ENCODE measurements at places on chromosomes 7 and 10. TPM values are rescaled to one million over a fixed set of nuclear protein-coding genes. Genes with fewer than 3 reads are reported as not detected.
A peak's percentile ranks its signal among the peaks of the same experiment; 100 is the strongest.

TAC1 gene
- total RNA-seq: 2.4 TPM

- peak; percentile 83 for DNase-seq
Observed at GRCh38 chr7:30920584-30921539, 9.2 kb downstream of the AQP1 start.

PPP1R3C gene
- 5.3 TPM for total RNA-seq

GRCh38 chr7:130286881-130287280 lies 6.1 kb upstream of the CPA4 start:
- DNase-seq: no peak

PCGF5 gene
- 43.4 TPM for total RNA-seq

GRCh38 chr7:93551063-93551895 lies 23.2 kb downstream of the CALCR start:
- no peak for DNase-seq

- DNase-seq: peak; percentile 70
Observed at GRCh38 chr10:131706952-131707351, 193.9 kb upstream of the PPP2R2D start.

PAX4 gene
- not detected for total RNA-seq

DNA sequence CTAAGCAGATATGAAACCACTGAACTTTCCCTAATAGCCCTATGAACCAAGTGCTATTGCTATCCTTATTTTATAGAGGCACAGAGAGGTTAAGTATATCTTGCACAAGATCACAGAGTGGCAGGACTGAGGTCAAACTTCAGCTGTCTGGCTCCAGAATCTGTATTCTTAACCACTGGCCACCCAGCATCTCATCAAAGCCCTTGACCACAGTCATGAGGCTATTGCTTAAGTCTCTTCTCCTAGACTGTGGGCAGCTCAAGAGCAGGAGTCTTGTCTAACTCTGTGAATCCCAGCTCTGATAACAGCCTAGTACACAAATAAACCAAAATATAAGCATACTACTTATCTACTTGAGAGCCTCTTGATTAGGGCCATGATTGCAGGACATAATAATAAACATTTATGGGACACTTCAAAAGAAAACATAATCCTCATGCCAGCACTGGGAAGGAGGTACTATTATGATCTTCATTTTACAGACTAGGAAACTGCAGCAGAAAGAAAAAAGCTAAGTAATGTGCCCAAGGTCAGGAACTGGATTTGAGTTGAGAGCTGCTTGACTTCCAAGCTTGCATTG lies 22.4 kb upstream of the SMC3 start:
- DNase-seq: no peak

DNA sequence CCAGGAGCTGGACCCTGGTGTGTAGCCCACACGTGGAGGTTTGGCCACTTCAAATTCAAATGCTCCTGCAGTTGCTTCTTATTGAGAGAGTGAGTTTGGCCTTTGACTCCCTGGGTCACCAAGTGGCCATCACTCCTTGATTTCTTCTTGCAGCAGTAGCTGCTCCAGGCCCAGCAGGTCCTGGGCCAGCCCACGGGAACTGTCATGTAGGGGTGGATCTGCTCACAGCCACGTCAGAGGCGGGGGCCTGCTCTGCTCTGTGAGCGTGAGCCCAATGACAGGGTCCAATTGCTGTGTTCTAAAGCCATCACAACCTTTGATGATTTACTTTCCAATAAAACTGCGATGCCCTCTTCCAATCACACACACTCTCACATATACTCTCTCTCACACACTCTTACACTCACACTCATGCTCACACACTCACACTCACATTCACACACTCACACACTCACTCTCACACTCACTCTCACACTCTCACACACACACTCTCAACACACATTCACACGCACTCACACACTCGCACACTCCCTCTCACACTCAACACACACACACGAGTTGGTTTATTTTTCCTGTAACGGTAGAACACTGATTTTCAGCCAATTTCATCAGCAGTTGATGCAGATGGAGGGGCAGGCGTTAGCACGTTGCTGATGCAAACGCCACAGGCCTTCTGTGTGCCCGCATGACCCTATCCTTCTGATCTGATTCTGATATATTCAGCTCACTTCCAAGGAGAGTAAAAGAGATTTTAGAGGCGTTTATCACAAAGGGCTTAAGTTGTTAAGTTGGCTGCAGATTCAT lies 210.7 kb upstream of the PPP2R2D start:
- no peak for DNase-seq
